Muscle of leg (tissue), 16 donors: ENCODE measurements at places on chromosomes 2 and 18. TPM values are rescaled to one million over a fixed set of nuclear protein-coding genes. Genes with fewer than 3 reads are reported as not detected.
A peak's percentile ranks its signal among the peaks of the same experiment; 100 is the strongest.

- no peaks in the 10 kb centered on the region for H3K4me1 ChIP-seq
- peak; percentile 57 for DNase-seq
- H3K4me3 ChIP-seq: no peak overlapping the region
- H3K27ac ChIP-seq: no peak overlapping the region
- H3K27me3 ChIP-seq: no peaks in the 10 kb centered on the region
Observed at GRCh38 chr18:23719634-23720201, 30.5 kb downstream of the LAMA3 start.

DNA sequence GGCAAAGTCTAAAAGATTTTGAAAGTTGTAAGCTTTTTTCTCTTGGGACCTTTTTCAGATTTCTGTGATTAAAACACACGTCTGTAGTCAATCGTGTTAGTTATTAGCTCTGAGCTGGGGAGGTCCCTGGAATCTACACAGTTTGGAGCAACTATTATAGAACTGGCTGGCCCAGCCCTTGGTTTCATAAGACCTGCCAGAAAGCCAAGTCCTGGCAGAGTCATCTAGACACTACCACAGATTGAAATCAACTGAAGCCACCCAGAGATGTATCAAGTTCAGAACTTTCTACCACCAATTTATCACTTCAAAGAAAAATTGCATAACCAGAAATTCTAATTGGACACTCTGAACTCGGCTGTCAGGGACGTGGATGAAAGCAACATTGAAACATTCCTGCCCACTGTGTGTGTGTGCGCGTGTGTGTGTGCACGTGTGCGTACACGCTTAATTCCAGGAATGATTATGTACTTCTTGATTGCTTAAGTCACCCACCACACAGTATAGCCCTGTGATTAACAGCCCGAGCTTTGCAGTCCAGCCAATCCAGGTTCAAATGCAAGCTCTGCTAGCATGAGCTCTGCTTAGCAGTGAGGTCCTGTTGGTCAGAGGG is 126.3 kb downstream of the TPGS2 start:
- no peak overlapping the region for H3K27ac ChIP-seq
- peaks cover 2% of the 10 kb centered on the region for H3K27me3 ChIP-seq
- no peak overlapping the region for H3K4me3 ChIP-seq
- no peaks in the 10 kb centered on the region for H3K4me1 ChIP-seq
- no peak for DNase-seq

The DNAJC5G gene
- not detected for total RNA-seq

GRCh38 chr18:9359796-9360195 is 25.2 kb downstream of the TWSG1 start:
- no peaks in the 10 kb centered on the region for H3K4me1 ChIP-seq
- no peak overlapping the region for H3K27ac ChIP-seq
- H3K4me3 ChIP-seq: no peak overlapping the region
- H3K27me3 ChIP-seq: no peaks in the 10 kb centered on the region
